ENCODE measurements at places on chromosomes 16 and 17.

DNA sequence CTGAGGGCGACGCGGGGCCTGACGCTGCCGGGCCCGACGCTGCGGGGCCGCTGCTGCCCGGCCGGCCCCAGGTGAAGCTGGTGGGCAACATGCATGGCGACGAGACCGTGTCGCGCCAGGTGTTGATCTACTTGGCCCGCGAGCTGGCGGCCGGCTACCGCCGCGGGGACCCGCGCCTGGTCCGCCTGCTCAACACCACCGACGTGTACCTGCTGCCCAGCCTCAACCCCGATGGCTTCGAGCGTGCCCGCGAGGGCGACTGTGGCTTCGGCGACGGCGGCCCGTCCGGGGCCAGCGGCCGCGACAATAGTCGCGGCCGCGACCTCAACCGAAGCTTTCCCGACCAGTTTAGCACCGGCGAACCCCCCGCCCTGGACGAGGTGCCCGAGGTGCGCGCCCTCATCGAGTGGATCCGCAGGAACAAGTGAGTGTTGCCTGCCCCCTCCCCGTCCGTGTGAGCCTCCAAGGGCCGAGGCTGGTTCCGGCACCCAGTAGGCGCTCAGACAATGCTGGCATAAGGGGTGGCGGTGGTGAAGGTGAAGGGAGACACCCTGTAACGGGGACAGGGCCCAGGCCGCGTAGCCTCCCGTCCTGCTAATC lies 676 bp downstream of the CPD start:
- DNase-seq = no peak

DNA sequence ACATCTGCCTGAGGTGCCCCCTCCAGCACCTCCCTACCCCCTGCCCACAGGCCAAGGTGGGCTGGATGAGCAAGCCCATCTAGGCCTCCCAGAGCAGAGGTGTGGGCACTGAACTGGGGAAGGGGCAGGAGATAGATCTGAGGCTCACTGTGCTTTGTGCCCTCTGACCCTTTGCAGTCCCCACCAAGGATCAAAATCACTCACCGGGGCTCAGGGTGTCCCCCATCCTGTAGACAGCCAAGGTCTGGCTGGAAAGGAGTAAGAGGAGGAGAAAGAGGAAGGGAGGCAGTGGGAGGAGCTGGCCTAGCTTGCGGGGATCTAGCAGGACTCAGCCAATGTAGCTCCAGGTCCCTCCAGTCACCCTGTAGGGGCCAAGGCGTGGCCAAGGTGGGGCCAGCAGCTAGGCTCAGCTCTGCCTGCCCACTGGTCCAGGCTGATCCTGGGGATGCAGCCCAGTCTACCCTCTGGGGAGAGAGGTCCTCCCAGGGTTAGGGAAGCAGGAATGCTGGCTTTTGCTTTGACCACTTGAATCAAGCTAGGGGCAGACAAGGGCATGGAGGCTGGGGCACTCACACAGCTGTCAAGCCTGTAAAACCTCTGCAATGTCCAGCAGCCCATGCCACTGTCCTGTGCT lies 1.8 kb downstream of the SLC12A4 start:
- DNase-seq = no peak

- peak; percentile 21 for DNase-seq
Measured at GRCh38 chr17:39679521-39680192, 8.2 kb downstream of the PGAP3 start.

GRCh38 chr17:31112001-31112661 lies 17.4 kb downstream of the NF1 start:
- no peak for DNase-seq

DNA sequence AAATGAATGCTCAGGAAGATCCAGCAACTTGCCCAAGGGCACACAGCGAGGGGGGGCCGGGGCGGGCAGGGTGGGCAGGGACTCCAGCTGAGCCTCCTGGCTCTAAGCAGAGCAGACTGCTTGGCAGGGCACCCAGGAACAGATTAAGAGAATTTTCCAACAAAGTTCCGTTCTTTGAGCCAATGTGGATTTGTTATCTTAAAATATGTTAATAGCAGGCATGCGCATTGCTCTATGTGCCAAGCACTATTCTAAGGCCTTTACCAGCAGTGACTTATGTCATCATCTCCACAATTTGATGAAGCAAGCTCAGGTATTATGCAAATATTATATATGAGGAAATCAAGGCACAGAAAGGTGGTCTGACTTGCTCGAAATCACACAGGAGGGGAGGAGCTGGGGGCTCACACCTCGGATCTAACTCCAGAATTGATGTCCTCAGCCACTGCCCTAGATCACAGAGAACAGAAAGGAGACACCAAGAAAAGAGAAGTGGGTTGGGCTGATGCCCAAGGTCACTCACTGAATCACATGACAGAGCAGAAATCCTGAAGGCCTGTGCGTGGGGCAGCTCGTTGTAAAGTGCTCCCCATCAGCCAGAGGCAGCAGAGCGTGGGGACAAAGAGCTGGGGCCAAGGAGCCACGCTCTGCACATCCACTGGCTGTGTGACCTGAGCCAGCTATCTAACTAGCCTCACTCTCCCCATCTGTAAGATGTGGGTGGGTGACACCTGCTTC lies 23.2 kb upstream of the MEAK7 start:
- no peak for DNase-seq

- DNase-seq = no peak
Measured at GRCh38 chr16:30697264-30698138, 1.5 kb upstream of the SRCAP start.

DNA sequence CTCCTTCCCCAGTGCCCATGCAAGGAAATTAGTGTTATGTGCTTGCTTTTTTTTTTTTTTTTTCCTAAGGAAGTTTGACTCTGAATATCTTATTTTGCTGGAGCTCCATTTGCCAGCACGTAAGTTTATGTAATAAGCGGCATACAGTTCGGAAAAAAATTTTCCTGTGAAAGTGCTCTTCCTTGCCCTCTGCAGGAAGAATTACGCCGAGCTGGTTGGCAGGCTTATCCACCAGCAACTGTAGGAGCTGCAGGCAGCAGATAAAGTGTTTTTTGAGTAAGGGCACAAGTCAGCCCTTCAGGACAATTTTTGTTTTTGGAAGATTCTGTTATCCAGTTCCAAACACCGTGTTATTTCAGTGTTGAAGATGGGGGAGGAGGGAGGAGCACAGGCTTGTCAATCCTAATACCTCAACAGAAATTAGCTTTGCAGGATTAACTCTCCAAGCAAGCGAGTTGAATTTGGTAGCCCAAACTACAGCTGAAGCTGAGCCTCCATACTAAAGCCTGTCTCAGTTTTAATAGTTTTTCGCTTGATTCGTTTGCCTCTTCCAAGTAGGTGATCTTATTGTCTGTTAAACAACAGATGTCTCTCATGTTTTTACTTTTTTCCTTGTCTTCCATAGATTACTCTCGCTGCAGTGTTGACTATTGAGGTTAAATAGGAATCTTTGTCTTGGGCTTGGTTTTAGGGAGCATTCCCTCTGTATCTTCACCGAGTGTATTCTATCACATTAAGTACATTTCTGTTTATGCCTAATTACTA lies 1.1 kb downstream of the SPECC1 start:
- no peak for DNase-seq

GRCh38 chr17:56593086-56593645 lies 333 bp upstream of the NOG start:
- no peak for DNase-seq

DNA sequence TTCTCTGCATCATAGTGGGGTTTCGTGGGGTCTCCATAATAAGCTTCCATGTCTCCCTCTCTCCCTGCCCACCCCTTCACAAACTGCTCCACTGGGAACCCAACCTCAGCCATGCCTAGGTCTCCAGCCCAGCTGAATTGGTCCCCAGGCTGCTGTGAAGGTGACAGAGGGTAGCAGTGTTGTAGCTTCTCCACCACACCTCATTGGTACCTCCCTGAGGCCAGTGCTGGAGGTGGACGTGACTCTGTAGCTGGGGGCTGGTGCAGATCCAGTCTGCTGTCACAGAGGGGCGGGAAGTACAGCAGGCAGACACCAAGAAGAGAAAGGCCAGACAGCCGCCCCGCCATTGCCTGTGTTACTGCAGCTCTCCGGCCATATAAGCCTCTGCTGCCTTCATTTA lies 82.1 kb downstream of the OR1D5 start:
- DNase-seq = no peak

- DNase-seq = no peak
Measured at GRCh38 chr17:21353326-21354010, 22.7 kb upstream of the KCNJ12 start.

DNA sequence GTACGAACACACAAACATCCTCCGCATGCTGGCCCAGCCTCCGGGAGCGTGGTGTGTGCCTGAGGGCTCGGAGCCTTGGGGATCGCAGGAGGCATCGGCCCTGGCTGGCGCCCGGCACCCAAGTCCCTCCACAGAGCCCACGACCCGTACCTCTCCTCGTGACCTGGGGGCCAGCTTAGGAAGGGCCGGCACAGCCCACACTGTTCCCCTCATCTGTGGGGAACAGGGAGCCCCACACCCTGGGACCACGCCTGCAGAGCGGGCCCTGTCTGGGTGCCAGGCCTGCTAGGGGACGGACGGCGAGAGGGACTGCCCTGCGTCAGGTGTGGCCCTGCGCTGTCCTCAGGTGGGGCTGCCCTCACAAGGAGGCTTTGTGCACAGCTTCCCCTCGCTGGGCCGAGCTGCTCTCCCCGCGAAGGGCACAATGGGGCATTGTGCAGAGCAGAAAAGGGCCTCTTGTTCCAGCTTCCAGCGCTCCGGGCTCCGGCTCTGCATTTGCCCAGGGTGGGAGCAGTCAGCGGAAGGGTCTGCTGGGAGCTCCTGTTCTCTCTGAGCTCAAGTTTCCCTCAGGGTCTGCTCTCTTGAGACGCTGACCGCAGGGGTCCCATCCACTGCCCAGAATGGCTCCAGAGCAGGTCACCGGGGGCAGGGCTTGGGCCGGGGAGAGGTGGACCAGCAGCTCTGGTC lies 1.7 kb upstream of the LMF1 start:
- no peak for DNase-seq

DNA sequence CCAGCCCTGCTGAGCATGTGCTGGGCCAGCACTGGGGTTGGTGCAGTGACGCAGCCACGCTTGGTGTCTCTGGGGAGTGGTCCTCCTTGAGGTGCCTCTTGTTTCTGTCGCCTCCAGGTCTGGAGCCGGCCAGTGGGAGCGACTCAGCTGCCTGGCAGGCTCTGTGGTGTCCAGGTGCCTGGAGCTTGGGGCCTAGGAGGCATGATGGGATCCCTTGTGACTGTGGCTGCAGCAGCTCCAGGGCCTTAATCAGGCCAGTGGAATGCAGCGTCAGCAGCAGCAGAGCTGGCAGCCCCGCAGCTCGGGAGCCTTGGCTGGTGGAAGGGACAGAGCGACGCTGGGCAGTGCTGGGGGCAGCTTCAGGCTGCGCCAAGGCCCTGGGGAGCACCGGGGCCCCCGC lies 74.7 kb upstream of the CIBAR2 start:
- DNase-seq = no peak

DNA sequence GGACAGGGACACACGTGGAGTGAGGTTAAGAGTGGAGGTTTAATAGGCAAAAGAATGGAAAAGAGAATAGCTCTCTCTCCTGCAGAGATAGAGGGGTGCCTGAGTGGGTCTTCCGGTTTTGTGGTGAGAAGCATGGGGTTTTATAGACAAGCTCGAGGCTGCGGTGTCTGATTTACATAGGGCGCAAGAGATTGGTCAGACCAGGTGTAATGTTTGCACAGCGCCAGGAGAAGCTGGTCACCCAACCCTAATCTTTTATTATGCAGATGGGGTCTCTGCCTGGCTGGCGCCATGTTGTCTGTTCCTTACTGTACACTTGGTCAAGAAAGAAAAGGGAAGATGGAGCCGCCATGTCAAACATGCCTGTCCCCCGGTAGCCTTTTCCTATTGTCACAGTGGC lies 44.5 kb upstream of the MLYCD start:
- DNase-seq = no peak

DNA sequence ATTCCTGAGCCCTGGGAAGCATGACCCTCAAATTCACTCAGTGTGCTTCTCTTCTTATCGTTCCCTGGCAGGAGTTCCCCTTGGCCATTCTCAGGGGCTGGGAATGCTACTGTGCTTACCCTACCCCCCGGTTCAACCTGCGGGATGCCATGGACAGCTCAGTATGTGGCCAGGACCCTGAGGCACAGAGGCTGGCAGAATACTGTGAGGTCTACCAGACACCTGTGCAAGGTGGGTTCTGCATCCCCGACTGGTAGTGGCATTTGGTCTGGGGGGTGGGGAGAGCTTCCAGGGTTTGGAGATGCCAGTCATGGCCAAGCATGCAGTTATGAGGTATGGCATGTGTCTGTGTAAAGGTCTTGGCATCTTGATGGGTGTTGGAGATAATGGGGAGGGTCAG lies 39.4 kb downstream of the WSCD1 start:
- no peak for DNase-seq

GRCh38 chr16:86556576-86556975 lies 1.5 kb upstream of the MTHFSD start:
- no peak for DNase-seq

DNA sequence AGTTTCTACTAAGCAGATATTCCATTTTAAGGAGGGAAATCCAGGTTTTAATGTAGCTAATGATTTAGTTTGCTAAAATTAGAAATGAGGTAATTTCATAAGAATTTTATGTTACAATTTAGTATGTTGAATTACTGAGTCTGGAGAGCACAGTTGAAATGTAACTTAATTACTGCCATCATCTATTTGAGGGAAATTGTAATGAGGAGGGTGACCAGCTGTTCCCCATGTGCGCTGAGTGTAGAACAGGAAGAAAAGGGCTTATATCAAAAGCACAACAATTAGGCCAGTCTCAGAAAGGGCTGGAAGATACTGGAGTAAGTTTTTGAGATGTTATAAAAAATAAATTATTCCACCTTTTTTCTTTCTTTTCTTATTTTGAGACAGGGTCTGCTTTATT lies 735.1 kb upstream of the GOT2 start:
- DNase-seq = no peak

DNA sequence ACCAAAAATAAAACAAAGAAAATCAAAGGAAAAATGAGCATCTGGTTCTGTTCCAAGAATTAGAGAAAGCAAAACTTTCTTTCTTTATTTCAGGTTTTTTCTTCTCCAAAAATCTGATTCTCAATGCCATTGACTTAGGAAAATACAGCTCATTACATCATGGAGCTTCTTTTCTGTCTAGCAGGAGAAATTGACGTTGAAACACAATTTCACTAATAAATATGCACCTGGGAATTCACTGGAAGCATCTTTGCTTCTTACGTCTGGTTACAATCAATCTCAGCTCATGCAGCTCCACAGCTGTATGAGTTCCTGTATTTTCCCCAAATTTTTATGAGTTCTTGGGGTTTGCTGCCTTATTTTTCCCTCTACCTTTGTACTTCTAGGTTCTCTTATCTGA lies 1568.6 kb upstream of the GOT2 start:
- DNase-seq = no peak

- DNase-seq = no peak
Measured at GRCh38 chr16:28058839-28059589, 4.5 kb downstream of the GSG1L start.

DNA sequence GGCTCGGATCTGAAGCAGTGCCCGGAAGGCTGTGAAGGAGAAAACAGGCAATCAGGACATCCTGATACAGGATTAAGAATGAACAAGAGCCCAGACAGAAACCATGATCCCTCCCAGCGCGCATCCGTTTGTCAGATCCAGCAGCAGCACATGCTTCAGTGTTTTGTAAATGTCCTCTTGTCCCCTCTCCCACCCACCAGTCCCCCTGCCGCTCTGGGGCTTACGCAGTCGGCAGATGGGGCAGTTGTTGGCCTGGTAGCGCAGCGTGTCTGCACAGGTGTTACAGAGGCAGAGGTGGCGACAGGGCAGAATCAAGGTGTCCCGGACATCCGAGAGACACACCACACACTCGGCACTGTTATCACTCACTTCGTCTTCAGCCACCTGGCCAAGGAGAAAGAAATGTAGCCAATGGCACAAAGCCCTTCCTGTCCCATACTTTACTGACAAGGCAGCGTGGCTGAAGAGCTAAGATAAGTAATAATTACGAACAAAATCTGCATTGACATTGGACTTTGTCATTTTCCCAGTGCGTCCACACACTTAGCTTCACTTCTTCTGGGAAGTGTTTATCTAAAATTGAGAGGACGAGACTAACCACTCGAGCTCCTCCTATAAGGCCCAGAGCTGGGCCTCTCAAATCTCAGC lies 20.7 kb upstream of the FOXJ1 start:
- DNase-seq = no peak
